ENCODE measurements at places on chromosomes 7 and 10.

DNA sequence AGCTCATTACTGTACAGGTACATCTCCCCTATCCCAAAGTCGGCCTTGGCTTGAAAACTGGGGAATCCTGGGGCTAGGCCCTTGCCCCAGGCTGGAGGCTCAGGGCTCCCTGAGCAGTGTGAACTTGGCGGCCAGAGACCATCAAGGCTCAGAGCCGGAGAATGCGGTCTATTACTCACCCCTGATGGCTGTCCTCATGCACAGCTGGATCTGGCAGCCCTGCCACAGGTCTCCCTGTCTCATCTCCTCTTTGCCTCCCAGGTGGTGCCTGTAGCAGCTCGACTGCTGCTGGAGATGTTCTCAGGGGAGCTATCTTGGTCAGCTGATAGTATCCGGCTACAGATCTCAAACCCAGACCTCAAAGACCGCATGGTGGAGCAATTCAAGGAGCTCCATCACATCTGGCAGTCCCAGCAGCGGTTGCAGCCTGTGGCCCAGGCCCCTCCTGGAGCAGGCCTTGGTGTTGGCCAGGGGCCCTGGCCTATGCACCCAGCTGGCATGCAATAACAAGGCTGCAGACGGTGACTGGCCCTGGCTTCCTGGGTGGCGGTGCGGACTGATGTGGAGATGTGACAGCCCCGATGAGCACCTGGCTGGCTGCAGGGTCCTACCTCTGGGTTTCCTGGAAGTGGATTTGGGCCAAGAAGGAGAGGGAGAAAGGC is 10.7 kb downstream of the IRF5 start:
- DNase-seq: no peak

GRCh38 chr7:80830010-80830409 is 88.8 kb downstream of the SEMA3C start:
- DNase-seq: no peak

DNA sequence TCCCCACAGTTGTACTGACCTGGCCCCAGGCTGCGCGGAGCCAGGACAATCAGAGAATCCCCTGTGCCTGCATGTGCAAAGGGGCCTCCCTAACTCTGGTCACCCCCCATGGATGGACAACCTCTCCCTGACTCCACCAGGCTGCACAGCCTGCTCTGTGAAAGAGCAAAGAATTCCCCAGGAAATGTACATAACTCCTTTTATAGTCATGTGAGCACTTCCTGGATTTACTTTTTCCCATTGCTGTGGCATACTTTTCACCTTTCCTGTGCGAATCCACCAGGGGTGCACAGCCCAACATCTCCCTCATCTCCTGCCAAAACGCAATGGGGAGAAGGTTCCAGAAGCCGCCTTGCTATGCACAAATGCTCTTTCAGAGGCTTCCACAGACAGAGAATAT is 27.9 kb downstream of the FGFR2 start:
- DNase-seq: no peak

DNA sequence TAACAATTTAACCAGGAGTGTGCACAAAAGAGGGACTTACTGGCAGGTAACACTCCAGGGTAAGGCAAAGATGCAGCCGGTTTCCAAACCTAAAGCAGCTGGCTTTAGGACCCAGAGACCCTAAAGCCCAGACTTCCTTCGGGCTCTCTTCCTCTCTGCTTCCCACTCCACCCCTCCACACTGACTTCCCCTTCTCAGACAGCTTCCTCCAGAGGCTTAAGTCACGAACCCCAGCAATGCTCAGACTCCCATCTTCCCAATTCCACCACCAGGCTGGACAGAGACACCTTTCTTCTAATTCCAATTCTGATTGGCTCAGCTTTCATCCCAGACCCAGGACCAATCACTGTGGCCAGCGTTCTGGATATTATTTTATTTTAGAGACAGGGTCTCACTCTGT is 24.8 kb downstream of the STYXL1 start:
- DNase-seq: no peak

GRCh38 chr7:157273208-157274093 is 63.4 kb upstream of the DNAJB6 start:
- peak; percentile 75 for DNase-seq

DNA sequence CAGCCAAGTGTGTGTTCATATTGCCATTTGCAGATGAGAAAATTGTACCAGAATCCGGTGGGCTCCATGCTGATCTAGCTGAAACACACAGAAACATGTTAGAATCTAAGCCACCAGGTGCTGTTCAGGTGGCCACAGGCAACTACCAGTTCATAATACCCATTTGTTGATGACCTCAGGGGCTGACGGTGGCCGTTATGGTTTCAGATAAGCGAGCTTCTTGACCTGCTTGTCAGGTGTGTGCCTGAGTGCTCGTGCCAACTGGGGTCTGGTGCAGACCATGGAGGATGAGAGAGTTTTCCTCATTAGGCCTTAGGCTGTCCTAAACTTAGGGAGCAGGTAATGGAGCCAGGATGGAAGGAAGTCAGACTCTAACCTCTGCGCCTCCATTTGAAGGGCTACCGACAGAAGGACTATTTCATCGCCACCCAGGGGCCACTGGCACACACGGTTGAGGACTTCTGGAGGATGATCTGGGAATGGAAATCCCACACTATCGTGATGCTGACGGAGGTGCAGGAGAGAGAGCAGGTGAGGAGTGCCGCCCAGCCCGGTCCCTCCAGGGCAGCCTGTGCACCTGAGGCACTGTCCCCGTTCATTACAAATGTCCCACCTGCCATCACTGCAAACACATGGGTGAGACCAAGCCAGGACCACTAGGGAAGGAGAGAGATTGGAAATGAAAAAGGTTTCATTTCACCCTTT is 53.1 kb downstream of the MKI67 start:
- no peak for DNase-seq
